ENCODE measurements at places on chromosomes 7 and 10. TPM values are rescaled to one million over a fixed set of nuclear protein-coding genes. Genes with fewer than 3 reads are reported as not detected.

The ADAM12 gene
- 0.33 TPM for total RNA-seq

The ANKRD7 gene
- not detected for total RNA-seq

The ZNF488 gene
- total RNA-seq = 0.38 TPM

The PIK3AP1 gene
- total RNA-seq = not detected

The MYOZ1 gene
- total RNA-seq = not detected

The AKR1C8 gene
- total RNA-seq = not detected

The UNCX gene
- total RNA-seq = not detected

The POLR1F gene
- total RNA-seq = 27.0 TPM

The SLC26A5 gene
- total RNA-seq = not detected

The MYPN gene
- not detected for total RNA-seq

The SH2D4B gene
- total RNA-seq = not detected

The GPR15LG gene
- total RNA-seq = not detected

The SPDYE11 gene
- not detected for total RNA-seq

The ELN gene
- total RNA-seq = 1.7 TPM

The ZNF92 gene
- 9.2 TPM for total RNA-seq

The CFTR gene
- total RNA-seq = not detected

All from endothelial cell of umbilical vein (primary cell).